ENCODE measurements at places on chromosomes 4 and X.

- peak; percentile 61 for DNase-seq
These were observed 68.4 kb downstream of the MID2 start for GRCh38 chrX:107894038-107894437.

DNA sequence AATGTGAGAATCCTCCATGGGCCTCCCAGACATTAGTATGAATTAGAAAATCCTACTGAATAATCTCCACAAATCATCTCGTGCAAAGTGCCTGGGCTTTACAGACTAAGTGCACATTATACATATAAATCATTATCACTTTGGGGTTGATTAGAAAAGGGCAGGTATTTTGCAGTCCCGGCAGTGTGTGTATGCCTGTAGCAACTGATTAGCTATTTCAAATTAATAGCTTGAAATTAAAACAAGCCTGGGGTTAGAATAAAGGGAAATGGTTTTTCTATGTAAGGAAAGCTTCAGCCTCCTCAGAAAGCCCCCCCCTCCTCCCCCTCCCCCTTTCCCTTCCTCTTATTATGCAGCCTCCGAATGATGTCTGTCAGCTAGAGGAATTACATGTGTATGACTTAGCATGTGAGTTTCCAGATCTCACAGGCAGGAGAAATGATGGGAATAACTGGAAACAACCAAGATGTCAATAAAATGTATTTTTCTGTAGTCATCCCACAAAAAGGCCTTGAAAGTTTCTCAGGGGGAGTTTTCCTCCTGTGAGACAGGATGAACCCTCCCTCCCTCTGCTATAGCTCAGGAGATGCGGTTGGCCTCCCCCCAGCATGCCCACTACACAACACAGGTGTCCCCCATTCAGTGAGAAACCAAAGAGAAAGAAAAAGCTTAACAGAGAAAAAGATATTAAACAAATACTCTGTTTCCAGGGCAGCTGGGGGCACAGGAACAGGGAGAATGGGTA, 41.2 kb upstream of the RASGEF1B start:
- DNase-seq, result no peak

DNA sequence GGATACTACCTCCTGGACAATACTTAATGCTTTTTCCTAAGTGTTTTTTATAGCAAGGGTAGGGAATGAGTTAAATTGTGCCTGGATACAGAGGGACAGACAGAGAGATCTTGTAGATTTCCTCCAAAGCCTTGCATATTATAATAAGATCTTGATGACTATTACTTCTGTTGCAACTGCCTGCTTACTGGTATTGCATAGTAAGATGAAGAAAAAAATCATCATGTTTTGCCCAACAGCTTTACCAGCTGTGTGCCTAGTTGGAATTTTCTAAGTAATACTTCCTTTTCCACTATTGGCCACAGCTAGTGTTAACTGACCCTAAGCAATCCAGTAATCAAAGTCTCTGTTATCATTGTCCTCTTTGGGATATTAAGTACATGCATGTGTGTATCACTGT, 139.0 kb downstream of the DCK start:
- DNase-seq, result no peak

DNA sequence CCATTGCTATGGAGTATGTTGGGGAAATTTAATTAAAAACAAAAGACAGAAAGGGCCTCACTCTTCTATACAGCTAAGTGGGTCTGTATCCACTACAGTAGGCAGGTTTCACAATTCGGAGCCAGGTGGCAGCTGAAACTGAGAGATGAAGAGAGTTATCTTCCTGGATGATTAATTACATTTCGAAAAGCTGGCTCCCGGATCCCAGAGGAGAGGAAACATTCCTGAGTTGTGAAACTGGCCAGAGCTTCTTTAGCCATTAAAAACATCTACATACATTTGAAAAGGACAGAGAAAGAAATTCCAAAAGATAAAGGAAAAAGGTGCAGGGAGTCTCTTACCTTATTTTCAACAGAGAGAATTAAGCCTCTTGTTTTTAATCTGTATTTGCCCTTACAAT, 15.5 kb upstream of the PDZD4 start:
- no peak for DNase-seq

- no peak for DNase-seq
These were observed 48.0 kb upstream of the FAT1 start for GRCh38 chr4:186771624-186772023.

- DNase-seq, result peak; percentile 26
These were observed 22.8 kb downstream of the NDST4 start for GRCh38 chr4:115090483-115091075.

- DNase-seq, result no peak
These were observed 33.2 kb downstream of the LRPAP1 start for GRCh38 chr4:3498901-3499510.

GRCh38 chr4:3468804-3469203, 5.7 kb downstream of the DOK7 start:
- no peak for DNase-seq

DNA sequence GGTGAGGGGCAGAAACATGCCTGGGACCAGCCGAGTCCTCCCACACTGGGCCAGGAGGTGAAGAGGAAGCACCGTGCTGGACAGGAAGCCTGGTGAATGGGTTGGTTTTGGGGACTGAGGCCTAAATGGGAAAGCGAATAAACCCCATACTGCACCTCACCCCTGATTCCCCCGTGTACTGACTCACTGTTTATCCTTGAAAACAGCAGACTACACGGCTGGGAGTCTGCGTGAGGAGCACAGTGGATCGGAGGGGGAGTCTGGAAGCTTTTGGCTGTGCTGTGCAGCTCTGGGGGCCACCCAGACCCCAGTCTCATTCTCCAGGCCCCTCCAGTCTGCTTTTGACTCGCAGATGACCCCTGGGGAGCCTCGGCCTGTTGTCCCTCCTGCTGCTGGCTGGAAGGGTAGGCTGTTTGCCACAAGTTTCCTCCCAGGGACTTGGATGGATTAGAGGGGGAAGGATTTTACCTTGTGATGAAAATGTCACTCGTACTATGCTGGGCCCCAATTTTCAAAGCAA, 90.0 kb downstream of the PSAPL1 start:
- no peak for DNase-seq

DNA sequence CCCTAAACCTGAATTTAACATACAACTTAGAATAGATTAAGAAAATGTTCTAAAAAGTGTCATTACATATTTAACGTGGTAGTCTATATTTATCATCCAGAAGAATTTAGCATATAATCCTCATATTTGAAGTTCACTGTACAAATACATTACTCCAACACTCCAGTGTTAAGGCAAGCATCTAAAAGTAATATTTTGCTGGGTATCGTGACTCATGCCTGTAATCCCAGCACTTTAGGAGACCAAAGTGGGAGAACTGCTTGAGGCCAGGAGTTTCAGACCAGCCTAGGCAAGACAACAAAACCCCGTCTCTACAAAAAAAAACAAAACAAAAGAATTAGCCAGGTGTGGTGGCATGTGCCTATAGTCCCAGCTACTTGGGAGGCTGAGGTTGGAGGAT, 24.8 kb downstream of the LRBA start:
- DNase-seq, result no peak

- DNase-seq, result peak; percentile 33
These were observed 8.6 kb upstream of the ZXDA start for GRCh38 chrX:57918750-57919436.

- no peak for DNase-seq
These were observed 601 bp upstream of the FGFBP2 start for GRCh38 chr4:15963576-15963975.

DNA sequence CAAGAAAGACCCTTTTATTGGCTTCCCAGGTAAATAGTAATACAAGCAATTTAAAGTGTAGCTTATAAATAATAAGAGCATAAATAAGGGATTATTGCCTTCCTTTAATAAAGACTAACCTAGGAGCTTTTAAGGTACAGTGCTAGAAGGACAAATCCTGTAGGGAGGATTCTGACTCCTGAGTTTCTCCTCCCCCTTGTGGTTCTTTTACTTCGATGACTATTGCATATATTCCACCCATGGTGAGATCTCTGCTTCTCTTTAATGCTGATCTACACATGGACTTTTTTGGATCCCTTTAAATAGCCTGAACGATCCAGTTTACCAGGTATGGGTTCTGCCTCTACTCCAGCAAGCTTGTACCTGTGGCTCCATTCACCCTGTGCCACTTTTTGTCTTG, 2.5 kb downstream of the GALNT7 start:
- peak; percentile 5 for DNase-seq

DNA sequence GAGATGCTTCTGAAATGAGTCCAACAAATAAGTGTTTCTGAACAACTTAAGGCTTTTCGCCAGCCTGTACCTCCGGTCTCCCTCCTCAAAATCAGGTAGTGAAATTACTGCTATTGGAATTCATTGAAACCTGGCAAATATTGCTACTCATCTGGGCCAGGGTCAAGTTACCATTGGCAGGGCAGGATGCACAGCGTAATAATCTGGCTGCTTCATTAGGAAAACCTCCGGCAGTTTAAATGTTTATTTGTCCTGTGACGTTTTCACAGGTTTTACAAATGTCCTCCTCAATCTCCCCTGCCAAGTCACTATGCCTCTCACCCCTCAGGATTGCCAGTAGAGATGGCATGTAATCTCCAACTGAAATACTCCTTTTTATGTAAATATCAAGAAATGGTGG, 92.6 kb upstream of the KDR start:
- no peak for DNase-seq

DNA sequence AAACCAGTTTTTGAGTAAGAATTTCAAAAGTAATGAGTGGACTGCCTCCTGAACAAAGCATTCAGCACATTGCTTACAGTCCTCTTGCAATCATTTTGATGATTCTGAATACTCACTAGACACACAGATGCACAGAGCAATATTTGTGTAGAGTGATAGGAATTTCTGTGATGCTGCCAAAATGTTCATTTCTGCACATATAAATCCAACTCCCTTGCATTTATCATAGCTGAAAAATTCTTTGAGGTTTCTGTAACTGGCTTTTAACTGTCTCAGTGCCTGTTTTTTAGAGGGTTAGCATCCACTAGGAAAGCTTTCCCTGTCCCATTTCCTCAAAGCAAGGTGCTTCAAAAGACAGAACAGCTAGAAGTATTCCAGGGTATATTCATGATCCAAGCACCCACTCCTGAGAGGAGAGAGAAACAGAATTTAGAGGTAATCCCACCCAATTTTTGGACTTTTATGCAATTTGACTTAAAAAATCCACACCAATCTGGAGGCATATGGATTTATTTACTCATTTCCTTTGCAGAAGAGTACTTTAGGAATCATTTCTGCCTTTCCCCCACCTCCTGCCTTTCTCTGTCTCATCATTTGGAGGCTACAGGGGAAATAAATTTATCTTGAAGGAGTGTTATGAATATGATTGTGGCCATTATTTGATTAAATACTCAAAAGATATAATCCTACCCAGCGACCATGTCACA, 234.5 kb upstream of the SLIT2 start:
- DNase-seq, result peak; percentile 16

- no peak for DNase-seq
These were observed 68.7 kb downstream of the DHX15 start for GRCh38 chr4:24515698-24516097.

GRCh38 chr4:164748375-164748774, 5.6 kb upstream of the SMIM31 start:
- DNase-seq, result no peak

- no peak for DNase-seq
These were observed 46.2 kb downstream of the PCDH19 start for GRCh38 chrX:100363896-100364295.

DNA sequence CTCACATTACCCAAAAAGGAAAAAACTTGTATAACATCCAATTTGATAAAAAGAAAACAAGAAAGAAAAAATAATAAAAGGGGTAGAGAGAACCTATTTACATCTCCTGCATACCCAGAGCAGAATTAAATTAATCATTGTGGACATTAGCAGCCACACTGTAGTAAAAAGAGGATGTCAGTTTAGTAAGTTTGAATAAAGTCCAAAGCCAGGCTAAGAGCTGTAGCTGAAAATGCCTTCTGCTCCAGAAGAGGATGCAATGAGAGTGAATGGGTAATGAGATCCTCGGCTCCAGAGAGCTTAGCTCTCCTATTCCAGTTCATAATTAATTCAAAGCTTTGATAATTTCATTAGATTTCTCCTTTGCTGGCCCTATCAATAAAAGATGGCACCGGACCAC, 78.2 kb downstream of the SLC10A7 start:
- no peak for DNase-seq

GRCh38 chrX:150581093-150581775, 12.8 kb downstream of the MTM1 start:
- DNase-seq, result no peak

- no peak for DNase-seq
These were observed 500.8 kb downstream of the PCDH7 start for GRCh38 chr4:31220921-31221320.

DNA sequence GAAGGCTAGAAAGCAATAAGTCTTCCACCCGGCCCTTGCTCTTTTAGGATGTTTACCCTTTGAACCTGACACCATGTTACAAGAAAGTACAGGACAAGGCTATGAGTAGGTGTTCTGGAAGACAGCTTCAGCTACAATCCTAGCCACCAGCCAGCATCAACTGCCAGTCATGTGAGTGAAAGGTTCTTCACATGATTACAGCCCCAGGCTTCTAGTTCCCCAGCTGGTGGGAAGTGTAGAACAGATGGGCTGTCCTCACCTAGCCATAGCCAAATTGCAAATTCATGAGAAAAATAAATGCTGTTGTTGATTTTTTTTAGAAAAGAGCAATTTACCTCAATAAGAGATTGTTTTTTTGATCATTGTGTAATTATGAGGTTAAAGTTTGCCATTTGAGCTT, 60.8 kb downstream of the GRXCR1 start:
- DNase-seq, result peak; percentile 73

GRCh38 chr4:99653916-99654315, 3.7 kb downstream of the C4orf54 start:
- no peak for DNase-seq

DNA sequence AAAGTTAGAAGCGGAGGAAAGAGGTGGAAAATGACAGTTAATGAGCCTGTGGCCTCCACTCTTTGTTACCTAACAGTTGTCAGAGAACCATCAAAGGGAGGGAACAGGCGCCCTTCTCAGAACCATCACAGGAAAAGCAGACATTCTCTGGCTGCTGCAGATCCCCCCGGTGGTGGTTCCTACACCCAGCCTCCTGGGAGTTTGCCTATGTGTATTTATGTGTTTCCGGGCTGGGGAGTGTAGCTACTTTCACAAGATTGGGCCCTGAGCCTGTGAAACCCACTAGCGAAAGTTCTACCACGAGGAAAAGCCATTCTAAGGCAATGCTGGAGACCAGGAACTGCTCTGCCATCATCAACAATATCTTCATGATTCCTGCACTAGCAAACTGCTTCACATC, 52.7 kb upstream of the BCOR start:
- no peak for DNase-seq

GRCh38 chr4:111066447-111066846, 443.6 kb upstream of the PITX2 start:
- no peak for DNase-seq

All from NCI-H1694 (cell line).